Adrenal gland (tissue), 19 donors: ENCODE measurements at places on chromosomes 13 and 19. TPM values are rescaled to one million over a fixed set of nuclear protein-coding genes. Genes with fewer than 3 reads are reported as not detected.

The NAPSA gene
- polyA plus RNA-seq: not detected

The FBN3 gene
- polyA plus RNA-seq: 0.64 TPM

The DZIP1 gene
- 16.1 TPM for polyA plus RNA-seq

The SLC17A7 gene
- 1.9 TPM for polyA plus RNA-seq

The ZNF441 gene
- 4.4 TPM for polyA plus RNA-seq
